ENCODE measurements at places on chromosomes 1 and 21. TPM values are rescaled to one million over a fixed set of nuclear protein-coding genes. Genes with fewer than 3 reads are reported as not detected.

UCK2 gene
- total RNA-seq, result 72.8 TPM

TSNAX gene
- total RNA-seq, result 31.3 TPM

CGN gene
- total RNA-seq, result under 0.01 TPM

CELA3A gene
- total RNA-seq, result not detected

OR2T8 gene
- not detected for total RNA-seq

PMVK gene
- 8.6 TPM for total RNA-seq

TIE1 gene
- total RNA-seq, result 1,208 TPM

ALX3 gene
- total RNA-seq, result not detected

MAST2 gene
- 12.3 TPM for total RNA-seq

TBCE gene
- total RNA-seq, result 12.6 TPM

DIRAS3 gene
- 3.2 TPM for total RNA-seq

TNFRSF14 gene
- 61.0 TPM for total RNA-seq

SPRR2B gene
- not detected for total RNA-seq
